T-helper 9 cell (primary cell): ENCODE measurements at places on chromosomes 6 and 20.

DNA sequence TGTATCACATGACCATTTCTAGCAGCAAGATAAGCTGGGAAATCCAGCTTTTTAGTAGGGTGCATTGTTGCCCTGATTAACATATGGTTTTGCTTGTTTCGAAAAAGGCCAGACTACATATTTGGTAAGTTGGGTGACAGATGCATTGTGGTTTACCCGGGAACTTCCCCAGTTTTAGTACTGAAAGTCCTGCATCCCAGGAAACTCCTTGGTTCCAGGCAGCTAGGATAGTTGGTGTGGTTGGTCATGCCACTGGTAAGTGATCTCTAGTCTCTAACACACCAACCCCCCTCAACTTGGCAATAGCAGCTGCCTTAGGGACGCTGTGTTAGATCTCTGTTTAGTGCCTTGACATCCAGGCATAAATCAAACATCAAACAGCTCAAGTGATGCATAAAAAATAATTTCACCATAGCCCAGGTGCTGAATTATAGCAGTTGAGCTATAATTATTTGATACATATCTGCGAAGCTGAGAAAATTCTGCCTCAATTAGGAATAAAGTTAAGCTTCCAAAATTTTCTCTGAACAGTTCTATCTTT is 216.5 kb downstream of the TFAP2C start:
- no peak for DNase-seq

DNA sequence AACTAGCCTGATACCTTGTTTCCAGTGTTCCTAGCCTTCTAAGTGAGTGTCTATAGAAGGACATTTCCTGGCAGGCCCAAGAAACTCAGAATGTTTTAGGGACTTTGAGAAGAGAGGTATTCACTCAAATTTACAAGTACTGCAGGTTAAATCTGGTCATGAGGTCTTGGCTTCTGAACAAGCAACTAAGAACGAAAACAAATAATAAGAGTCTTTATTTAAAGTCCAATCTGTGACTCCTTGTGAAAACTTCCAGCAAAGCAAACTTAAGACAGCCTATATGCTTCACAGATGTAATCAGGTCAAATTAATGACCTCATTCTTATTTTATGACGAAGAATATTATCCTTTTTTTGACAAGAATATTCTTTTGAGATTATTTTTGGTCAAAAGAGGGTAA is 79.4 kb upstream of the PRSS16 start:
- no peak for DNase-seq

DNA sequence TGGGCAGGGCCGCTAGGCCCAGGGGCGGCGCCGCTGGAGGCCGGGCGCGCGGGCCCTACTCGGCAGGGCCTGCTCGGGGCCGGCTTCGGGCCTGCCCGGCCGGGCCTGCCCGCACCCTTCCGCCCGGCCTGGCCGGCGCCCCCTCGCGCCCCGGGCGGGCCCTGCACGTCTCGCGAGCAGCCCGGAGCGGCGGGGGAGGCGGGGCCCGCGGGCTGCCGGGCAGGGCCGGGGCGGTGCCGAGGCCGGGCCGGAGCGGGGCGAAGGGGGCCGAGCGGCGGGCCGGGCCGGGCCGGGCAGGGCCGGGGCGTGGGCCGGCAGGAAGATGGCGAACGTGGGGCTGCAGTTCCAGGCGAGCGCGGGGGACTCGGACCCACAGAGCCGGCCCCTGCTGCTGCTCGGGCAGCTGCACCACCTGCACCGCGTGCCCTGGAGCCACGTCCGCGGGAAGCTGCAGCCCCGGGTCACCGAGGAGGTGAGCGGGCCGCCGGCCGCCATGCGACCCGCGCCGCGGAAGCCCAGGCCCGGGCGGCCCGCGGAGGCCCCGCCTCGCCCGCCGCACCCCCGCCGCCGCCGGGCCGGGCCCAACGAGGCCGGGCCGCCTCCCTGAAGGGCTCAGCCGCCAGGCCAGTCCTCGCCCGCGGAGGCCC is at the start of gene NPEPL1:
Gene NPEPL1, plus strand, starts transcription at position 222 of the 647 bp plus-strand sequence. Its CDS starts 101 bp downstream, at position 323.
- DNase-seq, result peak; percentile 57

GRCh38 chr20:48287021-48287494 is 501.8 kb upstream of the SULF2 start:
- no peak for DNase-seq

DNA sequence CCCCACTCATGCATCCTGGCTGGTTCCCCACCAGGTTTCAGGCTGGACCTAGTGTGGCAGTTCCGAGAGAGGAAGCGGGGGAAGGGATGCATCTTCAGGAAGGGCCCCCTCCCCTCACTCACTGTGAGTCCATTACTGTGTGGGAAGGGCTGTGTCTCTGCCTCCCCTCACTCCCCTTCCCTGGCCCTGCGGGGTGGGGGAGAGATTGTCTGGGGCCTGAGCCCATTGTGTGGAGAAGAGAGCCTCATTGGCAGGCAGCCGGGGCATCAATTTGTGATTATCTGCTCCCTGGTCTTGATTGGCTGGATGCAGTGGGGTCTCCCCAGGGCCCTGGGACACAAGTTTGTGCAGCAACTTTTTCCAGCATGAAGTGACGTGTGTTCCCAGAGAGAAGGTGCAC is 4.1 kb upstream of the MYT1 start:
- no peak for DNase-seq

DNA sequence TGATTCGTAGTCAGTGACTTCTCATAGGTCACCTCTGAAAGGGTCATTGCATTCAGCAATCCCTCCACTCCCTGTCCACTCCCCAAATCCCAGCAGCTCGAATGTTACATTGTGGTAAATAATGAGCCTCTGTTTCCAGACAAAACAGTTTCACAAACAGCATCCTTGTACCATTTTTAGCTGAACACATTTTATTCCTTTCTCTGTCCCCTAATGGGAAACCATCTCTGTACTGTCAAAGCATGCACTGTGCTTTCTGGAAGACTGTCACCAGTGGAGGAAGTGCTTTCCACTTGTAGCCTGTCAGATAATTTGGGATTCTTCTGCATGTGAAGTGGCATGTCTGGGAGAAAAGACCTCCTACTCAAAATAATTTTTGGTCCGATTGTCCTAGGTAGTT is 82.0 kb downstream of the SLC35F1 start:
- no peak for DNase-seq

- DNase-seq, result no peak
Measured at GRCh38 chr6:169163411-169163901, 90.2 kb downstream of the THBS2 start.
